ENCODE measurements at places on chromosomes 1 and 21.

- DNase-seq: no peak
Observed at GRCh38 chr1:102562380-102562779, 545.9 kb downstream of the COL11A1 start.

- DNase-seq: no peak
Observed at GRCh38 chr21:42179316-42179715, 39.6 kb upstream of the ABCG1 start.

DNA sequence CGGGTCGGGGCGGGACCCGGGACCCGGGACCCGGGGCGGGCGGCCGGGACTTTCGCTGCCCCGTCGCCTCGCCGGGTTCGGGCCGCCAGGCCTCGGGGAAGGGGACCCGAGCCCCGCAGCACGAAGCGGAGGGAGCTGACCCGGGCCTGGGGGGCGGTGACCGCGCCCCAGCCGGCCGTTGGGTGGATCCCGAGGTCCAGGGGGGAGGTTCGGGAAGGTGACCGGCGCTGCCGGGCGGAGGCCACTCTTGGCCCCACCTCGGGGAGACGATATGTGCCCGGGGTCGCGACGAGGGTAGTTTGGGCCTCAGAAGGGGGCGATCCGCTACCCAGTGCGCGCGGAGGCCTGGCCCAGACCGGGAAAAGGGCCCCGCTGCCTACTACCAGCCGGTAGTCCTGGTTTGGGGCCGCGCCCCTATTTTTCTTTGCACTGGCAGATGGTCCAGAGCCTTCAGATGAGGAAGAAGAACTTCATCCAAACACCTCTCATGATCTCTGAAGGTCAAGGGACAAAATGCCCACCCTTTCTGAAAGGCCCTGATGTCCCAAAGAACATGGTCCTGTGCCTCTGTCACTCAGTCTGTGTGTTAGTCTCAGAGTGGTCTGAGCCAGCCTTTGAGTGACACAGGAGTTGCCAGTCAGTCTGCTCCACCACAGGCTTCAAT, 766 bp downstream of the AGO4 start:
- DNase-seq: peak; percentile 18

DNA sequence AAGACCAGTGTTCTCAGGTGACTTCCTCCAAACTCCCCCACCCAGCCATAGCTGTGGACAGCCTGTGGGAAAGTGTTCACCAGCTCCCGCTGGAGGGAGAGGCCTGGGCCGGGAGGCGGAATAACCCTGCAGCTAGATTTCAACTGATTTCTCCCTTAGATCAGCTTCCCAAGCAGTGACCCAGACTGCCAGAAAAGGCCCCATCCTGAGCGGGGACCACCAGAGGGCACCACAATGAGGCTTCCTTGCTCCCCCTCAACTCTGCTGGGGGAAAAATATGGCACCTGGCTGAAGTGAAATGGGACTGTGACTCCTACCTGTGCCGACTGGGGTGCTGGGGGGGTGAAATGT, 50.8 kb downstream of the RHBG start:
- DNase-seq: no peak

DNA sequence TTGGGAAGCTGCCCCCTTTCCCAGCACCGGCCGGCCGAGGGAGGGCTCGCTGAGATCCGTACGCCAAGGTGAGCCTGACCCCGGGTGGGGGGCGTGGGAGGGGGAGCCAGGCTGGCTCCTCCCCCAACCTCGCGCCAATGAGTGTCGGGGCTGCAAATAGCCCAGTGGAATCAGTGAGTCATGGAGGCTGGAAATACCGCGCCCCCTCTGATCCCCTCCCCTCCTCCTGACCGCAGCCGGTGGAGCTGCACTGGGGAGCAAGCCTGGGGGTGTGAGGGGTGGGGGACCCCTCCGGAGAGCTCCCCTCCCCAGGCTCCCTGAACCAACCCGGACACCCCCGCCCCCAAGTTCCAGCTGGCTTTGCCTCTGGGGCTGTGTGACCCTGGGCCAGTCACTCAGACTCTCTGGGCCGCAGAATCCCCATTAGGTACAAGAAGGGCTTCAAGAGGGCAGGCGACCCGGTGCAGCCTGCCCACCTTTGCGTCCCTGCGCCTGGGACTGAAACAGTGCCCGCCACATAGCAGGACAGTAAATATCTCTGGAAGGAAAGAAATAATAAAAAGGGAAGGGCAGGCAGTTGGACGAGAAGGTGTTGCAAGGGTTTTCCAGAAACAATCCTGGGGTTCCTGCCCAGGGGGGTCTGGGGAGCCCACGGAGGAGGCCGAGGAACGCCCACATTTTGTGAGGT, 4.5 kb downstream of the HSPB7 start:
- DNase-seq: no peak
